ENCODE measurements at places on chromosomes 3 and 15. TPM values are rescaled to one million over a fixed set of nuclear protein-coding genes. Genes with fewer than 3 reads are reported as not detected.

MUSTN1 gene
- 3.0 TPM for total RNA-seq

AP3B2 gene
- not detected for total RNA-seq

OR5K1 gene
- not detected for total RNA-seq

MOBP gene
- total RNA-seq = not detected

ARHGEF26 gene
- 0.07 TPM for total RNA-seq

GPR27 gene
- total RNA-seq = 0.51 TPM

PODXL2 gene
- 3.8 TPM for total RNA-seq

FAM81A gene
- total RNA-seq = 0.17 TPM

SLC24A5 gene
- total RNA-seq = not detected

All from T-helper 1 cell treated with Interleukin-12 subunit alpha and Interleukin-12 subunit beta and Interleukin-4 antibody, amounts not matched to agents 30 ng/mL and 1 ng/mL, for 36 hours (primary cell).